ENCODE measurements at places on chromosomes 5 and 9.
A peak's percentile ranks its signal among the peaks of the same experiment; 100 is the strongest.

- DNase-seq: no peak
Observed at GRCh38 chr5:121226765-121227164, 624.9 kb upstream of the FTMT start.

- peak; percentile 17 for DNase-seq
Observed at GRCh38 chr5:120533581-120533980, 69.5 kb downstream of the PRR16 start.

GRCh38 chr9:33024126-33024965 lies 727 bp upstream of the DNAJA1 start:
- peak; percentile 40 for DNase-seq

DNA sequence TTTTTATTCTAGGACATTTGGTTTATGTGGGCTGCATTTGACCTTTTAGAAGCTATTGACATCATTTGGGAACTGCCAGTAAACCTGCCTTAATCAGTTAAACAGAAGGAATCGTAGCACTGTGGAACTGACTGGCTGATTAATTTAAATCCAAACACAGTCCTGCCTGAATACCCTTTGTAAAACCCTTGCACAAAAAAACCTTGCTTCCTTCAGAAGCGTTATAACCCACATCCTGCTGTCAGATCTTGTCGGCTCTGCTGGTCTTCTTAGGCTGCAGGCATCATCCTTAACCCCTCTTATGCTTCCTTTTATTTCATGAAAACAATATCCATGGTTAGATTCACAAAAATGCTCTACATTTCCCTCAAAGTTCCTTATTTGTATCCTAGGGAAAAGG lies 46.3 kb downstream of the PAM start:
- no peak for DNase-seq

GRCh38 chr5:178548746-178549145 lies 41.4 kb downstream of the COL23A1 start:
- no peak for DNase-seq

GRCh38 chr5:35035271-35035670 lies 12.5 kb downstream of the AGXT2 start:
- no peak for DNase-seq
